ENCODE measurements at places on chromosomes 1 and 21.

- DNase-seq = no peak
Observed at GRCh38 chr1:240235521-240236288, 144.0 kb downstream of the FMN2 start.

DNA sequence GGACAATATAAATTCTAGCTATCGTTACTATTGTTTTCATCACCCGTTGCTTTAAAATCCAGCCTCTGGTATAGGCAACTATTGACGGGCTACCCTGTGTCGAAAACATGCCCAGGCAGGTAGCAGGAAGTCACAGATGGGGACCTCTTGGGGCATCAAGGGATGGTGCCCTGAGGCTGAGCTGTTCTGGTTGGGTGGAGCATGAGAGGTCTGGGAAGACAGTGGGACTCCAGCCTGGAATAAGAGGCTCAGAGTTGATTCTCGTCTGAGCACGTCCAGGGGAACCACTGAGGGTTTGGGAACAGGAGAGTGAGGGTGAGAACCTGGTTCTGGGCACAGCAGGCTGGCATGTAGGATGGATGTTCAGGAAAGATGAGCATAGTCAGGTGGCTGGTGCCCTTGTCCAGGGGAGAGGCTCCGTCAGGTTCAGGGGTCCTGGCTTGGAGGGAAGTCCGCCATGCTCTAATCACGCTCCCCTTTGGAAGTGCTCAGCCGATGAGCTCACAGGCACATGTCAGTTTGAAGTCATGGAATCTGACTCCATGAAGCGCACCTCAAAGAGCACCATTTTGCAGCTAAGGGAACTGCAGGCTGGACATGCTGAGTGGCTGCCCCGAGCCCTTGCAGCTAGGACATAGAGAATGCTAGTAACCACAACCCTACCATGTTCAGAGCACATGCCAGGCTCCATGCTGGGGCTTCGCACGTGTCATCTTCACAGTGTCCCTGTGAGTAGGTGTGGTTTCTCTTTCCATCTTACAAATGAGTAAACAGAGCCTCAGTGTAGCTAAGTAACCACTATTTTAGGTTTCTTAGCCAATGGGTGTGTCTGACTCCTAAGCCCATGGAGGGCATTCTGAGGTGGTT lies 21.0 kb downstream of the PCSK9 start:
- DNase-seq = peak; percentile 3

DNA sequence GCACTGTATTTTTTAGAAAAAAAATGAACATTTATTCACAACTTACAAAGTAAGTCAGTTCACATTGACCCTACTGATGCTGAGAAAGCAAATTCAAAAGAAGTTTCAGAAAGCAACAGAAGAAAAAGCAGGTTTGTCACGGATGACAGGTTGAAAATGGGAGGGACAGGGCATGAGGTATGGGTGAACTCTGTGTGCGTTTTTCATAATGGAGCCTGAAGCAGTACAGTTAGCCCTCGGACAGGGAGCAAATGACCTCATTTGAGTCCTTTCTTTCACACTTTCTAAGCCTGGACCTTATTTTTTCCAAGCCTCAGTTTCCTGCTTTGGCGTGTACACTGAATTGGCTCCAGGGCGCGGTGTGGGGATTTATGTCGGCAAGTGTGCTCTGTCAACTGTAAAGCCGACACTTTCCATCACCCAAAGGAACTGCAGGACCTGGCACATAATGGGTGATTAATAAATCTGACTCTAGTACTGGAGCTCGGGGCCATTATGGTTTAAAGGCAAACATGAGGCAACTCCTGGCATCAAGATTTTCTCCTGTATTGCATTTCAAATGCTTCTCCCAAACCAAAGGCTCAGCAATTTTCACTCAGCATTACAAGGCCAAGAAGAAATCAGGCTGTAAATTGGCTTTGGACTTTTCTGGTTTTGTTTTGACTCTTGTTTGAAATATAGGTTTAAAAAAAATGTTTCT lies 345.5 kb upstream of the DUSP10 start:
- DNase-seq = no peak

GRCh38 chr1:220902916-220903315 lies 23.7 kb downstream of the HLX start:
- no peak for DNase-seq

DNA sequence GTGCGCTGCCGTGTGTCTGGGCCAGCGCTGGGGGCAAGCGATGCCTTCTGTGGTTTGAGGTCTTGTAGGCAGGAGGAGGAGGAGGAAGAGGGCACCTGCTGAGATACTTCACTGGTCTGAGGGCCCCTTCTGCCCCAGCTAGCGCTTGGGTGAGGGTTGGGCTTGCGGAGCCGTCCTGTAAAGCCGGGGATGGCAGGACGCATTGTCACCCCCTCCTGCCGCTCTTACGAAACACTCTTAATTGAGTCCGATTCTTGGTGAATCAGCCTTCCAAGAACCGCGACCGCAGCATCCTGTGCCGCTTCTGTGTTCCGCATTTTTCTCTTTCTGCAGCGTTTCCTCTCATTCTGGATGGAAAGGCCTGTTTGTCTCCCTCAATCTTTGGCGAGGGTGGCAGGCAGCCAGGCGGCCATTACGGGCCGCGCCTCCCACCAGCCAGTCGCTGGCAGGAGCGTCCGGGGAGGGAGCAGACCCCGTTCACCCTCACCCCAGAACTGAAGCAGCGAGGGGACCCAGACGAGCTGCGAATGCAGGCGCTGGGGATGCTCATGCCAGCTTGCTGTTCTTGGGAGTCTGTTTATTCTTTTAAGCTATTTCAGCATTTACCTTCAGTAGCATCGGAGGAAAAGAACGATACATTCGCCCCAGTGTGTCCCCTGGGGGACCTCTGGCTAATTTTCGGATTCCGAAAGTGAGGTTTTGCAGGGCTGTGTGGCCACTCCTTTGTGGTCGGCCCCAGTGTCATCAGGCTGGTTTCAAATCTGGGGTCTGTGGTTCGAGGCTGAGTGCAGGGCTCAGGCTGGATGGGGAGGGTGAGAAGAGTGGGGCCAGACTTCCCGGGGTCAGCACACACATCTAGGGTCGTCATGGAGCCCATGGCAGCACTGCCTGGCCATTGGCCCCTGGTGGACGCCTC lies 62.7 kb downstream of the SKI start:
- DNase-seq = peak; percentile 59

GRCh38 chr1:1943834-1944570 lies 24.9 kb upstream of the TMEM52 start:
- DNase-seq = peak; percentile 40

- DNase-seq = no peak
Observed at GRCh38 chr1:236016782-236017400, 48.0 kb downstream of the NID1 start.

DNA sequence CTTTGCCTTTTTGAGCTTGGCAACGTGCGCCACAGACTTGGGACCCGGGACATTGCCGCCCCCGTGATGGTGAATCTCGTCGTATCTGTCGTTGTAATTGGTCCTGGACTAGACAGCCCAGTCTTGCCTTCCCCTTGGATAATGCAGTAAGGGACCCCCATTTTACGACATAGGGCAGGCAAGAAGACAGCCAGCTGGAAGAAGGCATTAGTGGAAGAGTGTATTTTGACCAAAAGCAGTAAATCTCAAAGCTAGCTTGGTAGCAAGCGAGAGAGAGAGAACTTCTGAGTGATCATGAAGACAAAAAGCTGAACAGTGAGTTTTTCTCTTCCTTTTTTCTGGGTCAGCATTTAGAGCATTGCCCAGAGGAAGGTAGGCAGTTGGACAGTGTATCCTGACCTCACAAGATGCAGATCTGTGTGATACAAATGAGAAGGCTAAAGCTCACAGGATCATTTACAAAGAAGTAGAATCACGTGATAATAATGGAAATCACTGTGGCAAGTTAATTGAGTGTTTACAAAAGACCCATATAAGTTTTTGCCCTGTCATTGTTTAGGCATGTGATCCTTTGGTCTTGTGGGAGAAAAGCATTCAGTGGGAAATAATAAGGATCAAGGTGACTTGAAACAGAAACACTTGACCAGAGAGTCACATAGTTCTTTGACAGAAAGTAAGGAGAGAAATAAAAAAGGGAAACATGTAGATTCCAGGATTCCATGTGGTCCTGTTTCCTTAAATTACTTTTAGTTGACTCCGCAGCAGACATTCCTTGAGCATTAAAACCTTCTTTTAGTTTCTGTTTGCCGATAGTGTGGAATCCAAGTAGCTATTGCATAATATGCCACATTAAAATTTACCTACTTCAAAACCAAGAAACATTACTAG lies 66.3 kb downstream of the CNST start:
- no peak for DNase-seq

DNA sequence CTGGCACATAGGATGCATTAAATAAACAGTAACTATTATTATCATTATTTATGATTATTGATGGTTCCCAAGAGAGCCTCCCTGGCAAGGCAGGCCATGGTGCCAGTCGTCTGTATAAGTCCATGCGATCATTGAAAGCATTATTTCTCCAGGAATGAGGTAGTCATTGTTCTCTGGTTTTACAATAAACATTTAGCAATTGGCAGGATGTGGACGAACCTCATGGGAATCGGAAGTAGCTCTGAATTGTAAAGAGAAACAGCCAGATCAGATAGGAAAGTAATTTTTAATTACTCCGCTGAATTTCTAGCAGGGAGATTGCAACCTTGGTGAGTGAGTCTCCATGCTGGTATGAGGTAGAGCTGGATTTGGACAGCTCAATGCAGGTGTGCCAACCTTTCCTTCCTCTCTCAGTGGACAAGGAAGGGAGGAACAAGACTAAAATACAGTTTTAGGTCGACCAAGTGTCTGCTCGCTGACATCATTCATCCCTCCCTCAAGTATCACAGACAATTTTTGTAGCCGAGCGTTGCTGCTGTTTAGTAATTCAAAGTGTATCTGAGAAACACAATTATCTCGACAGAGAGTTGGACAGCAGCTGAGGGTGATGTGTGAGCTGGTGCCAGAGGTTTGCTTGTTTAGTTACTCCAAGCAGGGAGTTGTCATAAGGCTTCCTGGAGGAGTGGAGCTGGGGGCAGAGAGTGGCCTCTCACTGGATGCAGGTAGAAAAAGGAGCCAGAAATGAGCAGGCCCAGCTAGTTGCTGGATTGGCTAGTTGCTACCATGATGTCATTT lies 250.8 kb downstream of the KCNJ6 start:
- DNase-seq = no peak

- DNase-seq = no peak
Observed at GRCh38 chr1:111792249-111792648, 36.5 kb downstream of the DDX20 start.

DNA sequence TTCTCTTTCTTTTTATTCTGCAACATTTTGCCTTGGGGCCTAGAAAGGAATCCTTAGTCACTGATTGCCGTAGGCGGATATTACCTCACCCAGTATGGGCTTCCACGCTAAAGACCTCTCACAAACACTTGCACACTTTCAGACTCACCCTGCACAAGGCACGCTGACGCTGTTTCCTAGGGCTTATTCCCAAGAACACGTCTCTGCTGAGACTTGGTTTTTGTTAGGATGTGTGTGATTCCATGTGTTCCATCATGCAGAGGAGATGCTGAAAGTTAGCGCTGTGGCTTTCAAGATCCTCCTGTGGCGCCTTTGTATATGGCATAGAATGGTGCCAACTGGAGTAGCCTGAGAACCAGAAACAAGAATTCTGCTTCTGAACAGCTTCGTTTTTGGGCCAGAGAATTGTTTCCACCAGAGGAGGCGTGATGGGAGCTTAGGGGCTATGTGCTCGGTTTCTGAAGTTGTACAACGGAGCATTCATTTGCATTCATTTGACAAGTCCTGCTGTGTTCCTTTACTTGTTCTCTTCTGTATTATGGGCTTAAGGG lies 297.0 kb downstream of the DISC1 start:
- no peak for DNase-seq

- no peak for DNase-seq
Observed at GRCh38 chr1:21149855-21150432, 26.8 kb downstream of the EIF4G3 start.

DNA sequence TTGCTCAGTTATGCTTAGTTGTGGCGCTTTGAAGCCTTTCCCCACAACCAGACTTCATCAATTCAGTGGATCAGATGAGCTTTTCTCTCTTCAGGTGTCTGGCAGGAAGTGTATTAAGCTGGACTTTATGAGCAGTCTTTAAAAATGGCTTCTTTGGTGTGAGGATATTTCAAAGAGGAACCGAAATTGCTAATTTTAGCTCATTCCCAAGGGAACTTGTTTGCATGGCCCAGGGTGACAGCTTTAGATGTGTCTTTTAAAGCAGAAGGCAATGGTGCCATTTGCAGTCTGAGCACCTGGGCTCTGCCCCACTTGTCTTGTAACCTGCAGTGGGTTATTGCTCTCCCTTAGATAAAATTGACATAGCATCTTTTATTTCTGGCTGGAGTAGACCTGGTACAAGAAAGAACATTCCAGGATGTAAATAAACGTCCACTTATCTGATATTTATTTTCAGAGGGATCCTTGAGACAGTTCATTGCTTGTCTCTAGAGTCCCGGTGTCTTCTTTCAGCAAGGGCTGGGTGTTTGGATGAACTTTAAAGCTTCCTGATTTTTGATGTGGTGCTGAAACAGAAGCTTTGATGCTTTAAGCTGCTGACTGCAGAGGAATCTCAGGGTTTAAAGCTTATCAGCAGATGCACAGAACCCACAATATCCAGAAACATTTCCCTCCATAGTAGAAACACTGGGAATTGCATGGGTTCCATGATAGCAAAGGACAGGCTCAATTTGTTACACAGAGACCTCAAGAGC lies 241.7 kb downstream of the ADGRL2 start:
- DNase-seq = no peak

- no peak for DNase-seq
Observed at GRCh38 chr1:184637664-184638240, 116.9 kb downstream of the EDEM3 start.

DNA sequence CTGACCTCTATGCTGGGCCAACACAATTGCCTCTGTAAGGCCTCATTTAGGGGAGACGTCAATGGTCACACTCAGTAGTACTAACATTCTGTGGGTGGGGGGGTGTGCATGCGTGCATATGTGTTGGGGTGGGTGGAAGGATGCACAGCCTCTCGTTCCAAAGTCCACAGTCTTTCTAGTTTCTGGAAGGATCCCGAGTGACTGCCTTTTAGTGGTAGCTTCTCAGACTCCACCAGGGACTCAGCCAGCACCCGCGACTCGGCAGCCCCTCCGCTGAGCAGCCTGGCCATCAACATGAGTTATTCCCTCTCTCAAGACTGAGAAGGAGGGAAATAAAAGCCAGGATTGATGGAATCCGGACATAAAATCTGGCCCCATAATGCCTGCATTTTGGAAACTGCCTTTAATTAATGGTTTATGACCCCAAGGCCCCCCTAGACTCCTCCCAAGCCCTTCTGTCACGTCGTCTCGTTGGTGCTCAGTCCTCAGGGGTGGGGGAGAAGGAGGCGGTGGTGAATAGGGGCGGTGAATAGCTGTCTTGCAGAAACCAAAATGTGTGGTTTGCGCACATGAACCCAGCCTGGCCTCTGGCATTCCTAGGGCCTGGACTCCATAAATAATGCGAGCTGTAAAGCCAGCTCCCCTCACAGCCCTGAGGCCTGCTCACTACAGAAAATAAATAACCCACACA lies 65.1 kb upstream of the TMEM51 start:
- no peak for DNase-seq

DNA sequence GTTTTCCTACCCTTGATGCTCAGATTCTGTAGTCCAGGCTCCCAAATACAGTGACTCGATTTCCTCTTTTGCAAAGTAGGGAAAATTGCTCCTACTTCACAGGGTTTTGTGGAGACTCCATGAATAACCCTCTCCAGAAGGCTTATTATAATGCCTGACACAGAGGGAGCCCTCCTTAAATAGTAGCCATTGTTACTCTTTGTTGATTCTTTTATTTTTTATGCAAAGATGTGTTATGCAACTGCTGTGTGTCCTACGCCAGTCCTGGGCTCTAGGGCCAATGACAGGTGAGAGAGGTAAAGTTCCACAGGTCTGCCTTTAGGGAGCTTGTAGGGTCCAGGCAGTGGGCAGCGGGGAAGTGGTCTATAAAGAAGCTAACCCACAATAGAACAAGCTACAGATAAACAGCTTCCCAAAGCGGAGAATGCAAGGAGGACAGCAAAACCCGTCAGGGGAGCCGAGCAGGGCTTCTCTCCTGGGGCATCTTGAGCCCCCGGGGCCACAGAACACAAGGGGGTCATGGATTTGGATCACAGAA lies 1.5 kb downstream of the AADACL3 start:
- no peak for DNase-seq
